ENCODE measurements at places on chromosomes 11 and 22.

GRCh38 chr11:82233201-82233600 lies 500.5 kb downstream of the FAM181B start:
- no peak for DNase-seq

DNA sequence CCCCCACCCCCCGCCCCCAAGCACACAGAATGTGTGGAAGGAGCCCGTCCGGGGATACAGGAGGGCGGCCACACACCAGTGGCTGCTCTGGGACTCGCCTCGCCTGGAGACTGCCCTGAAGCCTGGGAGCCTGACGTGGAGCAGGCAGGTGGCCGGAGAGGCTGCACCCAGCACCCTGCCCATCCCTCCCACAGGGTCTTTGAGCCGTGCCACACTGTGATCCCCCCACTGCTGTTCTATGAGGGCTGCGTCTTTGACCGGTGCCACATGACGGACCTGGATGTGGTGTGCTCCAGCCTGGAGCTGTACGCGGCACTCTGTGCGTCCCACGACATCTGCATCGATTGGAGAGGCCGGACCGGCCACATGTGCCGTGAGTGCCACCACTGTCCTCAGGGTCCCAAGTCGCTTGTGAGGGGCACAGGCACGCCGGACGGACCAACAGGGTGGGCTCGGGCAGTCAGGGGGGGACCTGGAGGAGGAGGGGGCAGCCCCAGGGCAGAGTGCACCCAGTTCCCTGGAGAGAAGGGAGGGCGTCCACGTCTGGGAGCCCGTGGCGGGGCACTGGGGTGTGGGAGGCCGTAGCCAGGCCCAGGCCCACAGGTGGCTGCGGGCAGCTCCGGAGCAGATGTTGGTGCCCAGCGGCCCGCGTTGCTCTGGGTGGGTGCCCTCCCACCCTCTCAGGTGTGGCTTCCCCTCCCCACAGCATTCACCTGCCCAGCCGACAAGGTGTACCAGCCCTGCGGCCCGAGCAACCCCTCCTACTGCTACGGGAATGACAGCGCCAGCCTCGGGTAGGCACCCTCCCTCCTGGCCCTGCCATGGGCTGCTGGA lies 27.0 kb upstream of the MUC5B start:
- DNase-seq = no peak

GRCh38 chr11:44775366-44775984 lies 48.7 kb downstream of the TSPAN18 start:
- DNase-seq = peak; percentile 28

DNA sequence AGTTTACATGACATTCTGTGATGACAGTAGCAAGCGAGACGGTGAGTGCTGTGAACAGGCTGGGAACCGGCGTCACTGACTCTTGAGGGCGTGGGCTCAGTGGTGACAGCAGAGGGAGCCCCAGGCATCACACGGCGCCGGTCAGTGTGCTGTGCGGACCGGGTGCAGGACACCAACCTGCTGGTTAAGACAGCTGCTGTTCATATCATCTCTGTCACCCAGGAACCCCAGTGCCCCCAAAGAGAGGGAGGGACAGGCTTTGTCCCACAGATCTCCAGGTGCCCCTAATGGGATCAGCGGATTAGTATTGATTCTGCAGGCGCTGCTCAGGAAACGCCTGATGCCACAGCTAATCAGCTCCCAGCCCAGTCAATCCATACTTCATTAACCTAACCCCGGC lies 18.4 kb downstream of the B3GAT1 start:
- no peak for DNase-seq

- DNase-seq = no peak
These were observed 15.9 kb downstream of the IL10RA start for GRCh38 chr11:118002010-118002540.

DNA sequence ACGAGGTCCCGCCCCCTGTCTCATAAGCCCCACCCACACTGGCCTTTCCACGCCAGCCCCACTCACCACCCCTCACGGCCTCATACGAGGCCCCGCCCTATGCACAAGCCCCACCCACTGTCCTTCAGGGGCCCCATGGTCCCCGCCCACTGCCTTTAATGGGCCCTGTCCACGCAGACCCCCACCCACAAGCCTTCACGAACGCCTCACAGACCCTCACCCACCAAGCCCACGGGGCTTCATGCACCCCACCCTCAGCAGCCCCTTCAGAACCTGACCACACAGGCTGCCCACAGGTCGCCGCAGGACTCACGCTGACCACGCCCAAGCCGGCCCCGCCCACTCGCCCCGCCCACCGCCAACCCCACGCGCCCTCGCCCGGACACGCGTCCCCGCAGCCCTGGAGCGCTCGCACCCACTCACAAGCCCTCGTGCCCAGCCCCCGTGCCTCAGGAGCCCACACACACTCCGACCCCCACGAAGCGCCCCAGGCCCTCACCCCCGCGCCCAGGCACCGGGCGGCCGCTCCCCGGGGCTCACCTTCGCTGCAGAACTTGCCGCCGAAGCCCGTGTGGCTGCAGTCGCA lies 10.5 kb downstream of the NRXN2 start:
- DNase-seq = no peak

- DNase-seq = no peak
These were observed 59.2 kb downstream of the MED15 start for GRCh38 chr22:20566420-20567260.

DNA sequence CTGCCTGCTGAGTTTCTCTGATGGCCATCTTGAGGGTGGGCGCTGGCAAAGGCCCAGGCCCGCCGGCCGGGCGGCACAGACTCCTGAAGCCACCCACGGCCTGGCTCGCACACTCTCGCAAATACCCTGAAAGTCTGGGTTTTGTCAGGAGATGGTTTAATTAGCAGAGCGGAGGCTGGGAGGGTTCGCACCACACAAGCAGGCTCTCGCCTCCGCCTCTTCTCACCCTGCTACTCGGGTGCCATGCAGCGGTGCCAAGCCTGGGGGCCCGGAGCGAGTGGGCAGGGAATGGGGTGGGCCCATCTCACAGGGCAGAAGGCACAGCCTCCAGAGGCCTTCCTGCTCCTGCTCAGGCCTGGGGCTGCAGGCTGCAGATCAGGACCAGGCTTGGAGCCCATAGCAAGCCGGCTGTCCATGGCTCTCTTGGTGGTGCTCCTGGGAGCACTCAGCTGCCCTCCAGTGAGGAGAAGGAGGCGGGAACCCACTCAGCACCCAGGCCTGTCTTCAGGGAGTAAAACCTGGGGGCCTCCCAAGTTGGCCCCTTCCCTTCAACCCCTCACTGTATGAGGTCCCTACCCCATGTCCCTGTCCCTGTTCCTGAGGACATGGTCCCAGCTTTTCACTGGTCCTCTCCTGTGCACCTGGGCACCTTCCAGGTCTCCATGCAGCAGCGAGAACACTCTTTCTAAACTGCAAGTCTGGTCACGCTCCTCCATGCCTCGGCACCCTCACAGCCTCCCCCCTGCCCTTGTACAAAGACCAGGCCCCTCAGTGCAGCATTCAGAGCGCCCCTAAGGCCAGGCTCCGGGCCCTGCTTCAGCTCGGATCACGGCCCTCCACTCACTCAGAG lies 62.0 kb downstream of the FLRT1 start:
- no peak for DNase-seq

GRCh38 chr22:49084206-49084605 lies 743.5 kb downstream of the BRD1 start:
- DNase-seq = no peak
